Stimulated activated CD4-positive, alpha-beta T cell treated with anti-CD3 and anti-CD28 coated beads, TNF-alpha, amount 100 ng/mL, for 1 hour (primary cell): ENCODE measurements at places on chromosomes 3 and 15.

- no peak for DNase-seq
Observed at GRCh38 chr3:100947119-100947518, 46.1 kb downstream of the ABI3BP start.

- DNase-seq = no peak
Observed at GRCh38 chr15:100189849-100190248, 151.9 kb downstream of the ADAMTS17 start.

GRCh38 chr3:184727357-184728009 lies 15.6 kb upstream of the MAGEF1 start:
- no peak for DNase-seq

GRCh38 chr15:55681631-55682030 lies 61.3 kb downstream of the PRTG start:
- DNase-seq = no peak

DNA sequence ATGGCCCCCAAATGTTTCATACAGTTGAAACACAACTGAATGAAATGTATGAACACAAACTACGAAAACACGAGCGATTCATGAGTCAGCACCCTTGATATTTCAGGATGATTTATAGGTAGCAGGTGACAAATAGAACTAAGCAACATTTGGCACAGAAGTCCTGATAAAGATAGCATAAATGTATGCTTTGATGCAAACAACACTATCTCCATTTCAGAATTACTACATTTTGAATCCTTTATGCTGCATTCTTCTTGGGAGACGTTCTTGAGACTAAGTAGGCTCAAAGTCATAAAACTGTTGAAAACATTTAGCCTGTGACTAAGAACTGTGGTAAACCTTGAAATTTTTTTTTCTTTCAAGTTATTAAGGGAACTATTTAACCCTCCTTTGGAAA lies 200.3 kb upstream of the ICE2 start:
- DNase-seq = no peak

GRCh38 chr3:143236226-143236964 lies 116.8 kb downstream of the CHST2 start:
- DNase-seq = no peak

- DNase-seq = no peak
Observed at GRCh38 chr3:50825841-50826240, 151.1 kb downstream of the DOCK3 start.

DNA sequence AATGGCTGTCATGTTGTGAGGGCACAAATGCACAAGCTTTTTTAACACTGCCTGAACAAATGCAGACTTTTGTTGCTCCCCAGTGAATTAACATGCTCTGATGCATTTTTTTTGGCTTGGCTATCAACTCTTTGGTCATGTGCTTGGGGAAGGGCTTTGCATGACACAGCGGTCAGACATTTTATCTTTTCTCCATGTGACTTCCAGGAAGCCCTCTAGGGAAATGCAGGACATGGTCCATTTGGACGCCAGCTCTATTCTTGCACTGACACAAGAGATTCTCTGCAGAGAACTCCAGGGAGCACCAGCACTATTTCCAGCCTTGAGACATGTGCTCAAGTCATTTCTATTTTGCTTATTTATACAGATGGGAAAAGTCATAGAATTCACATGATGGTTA lies 46.2 kb downstream of the NEK11 start:
- no peak for DNase-seq

DNA sequence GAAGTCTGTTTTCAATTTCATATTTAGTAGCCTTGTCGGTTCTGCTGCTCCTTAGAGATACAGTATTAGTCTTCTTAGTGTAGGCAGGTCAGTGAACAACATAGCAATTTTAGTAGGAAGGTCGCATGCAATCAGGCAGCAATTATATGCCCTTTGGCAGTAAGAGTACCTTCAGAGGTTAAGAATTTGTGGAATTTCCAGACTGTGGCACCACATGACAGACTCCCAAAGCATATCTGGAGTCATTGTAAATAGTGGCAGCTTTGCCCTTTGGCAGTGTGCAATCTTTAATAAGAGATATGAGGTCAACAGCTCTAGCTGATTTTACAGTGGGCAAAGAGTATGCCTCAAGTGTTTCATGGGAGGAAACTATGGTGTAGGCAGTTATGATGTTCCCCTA lies 1532.5 kb upstream of the CADM2 start:
- DNase-seq = no peak

DNA sequence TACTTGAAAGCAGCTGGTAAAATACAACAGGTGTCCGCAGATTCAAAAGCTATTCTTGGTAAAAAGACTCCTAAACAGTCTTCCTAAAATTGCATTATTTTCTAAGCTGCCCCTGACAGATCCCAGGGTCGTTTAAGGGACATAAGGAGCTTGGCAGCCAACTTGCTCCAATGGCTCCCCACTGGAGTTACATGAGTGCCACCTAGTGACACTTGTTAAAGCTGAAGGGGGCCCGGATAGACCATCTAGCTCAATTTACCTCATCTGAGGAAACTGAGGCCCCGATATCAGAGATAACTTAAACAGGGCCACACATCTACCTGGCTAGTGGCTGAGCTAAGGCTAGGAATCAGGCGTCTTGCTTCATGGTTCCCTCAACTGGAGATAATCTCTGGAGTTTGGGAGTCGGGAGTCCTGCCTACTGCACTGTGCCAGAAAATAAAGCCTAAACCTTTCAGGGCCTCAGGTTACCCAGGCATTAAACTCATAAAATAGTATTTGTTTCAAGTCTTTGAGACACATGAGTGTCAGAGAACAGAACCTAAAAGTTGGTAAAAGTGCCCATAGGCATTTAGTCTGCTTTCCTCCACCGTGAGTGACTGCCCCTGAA lies 6.5 kb upstream of the TBC1D23 start:
- DNase-seq = no peak

DNA sequence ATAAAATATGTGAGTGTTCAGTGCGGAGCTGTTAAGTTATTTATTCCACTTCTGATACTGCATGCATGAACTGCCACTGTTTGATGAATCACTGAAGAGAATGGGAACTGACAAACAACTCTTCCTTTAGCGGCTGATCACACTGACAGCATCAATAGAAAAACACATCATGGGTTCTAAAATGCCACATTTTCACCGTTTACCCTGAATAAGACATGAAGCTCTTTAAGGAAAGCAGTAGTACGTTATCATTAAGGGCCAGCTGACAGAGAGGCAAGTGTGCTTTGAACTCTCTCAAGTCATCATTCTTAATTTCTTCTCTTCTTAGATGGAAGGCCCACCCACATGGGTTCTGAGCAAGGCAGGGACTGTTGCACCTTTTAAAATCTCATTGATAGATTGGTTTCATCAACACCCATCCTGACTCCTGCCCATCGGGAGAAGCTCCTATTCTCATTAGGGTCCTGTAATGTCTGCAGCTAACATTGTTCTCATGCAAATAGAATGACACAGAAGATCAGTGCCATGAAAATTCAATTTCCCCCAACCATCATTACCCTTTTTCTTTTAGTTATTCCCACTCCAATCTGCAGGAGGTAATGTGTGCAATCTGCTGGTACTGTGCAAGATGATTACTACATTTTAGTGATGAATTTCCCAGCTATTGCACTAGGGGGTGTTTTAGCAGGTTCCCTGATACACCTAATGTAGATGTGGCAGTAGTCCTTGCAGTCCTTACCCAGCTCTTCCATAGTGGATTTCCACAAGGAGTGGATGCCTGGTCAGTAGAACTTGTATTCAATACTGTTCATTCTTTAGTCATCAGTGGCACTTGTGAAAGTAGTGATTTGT lies 119.1 kb downstream of the ROBO2 start:
- DNase-seq = no peak

- no peak for DNase-seq
Observed at GRCh38 chr15:58139276-58139988, 1.3 kb downstream of the AQP9 start.

DNA sequence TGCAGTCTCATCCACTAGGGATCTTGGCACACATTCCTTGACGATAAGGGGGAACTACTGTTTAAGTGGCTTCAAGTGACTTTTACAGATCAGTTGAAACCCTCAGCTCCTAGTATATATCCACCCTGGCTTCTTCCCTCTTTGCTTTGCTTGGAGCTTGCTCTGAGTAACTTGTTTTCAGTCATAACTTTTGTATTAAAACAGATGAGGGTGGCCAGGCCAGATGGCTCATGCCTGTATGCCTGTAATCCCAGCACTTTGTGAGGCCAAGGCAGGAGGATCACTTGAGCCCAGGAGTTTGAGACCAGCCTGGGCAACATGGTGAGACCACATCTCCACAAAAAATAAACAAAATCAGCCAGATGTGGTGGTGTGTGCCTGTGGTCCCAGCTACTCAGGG lies 42.4 kb downstream of the EOMES start:
- DNase-seq = no peak

DNA sequence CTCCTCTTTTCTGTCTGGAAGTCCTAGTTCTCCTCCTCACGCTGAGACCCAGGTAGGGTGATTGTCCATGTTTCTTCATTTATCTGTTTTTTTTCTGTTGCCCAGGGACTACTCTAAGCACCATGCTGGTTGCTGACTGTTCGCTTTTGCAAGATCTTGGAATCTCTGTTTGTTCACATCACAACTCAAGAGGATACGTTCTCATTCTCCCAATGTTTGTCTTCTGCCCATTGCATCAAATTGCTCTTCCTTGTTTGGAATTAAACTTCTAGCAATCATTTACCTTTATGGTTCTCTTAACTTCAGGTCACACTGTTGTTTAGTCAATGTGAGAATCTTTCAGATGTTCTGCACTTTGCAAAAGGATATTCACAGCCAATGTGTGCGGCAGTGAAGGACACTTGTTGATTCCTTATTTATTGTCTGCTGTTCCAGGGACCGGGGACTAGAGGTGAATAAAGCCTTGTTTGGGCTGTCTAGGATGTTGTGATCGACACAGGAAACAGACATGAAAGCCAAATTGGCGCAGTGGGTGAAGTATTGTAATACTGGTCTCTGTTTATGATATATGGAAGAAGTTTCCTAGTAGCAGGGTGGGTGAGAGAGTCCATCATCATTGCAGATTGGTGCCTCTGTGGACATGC lies 24.5 kb downstream of the LPP start:
- DNase-seq = no peak

- no peak for DNase-seq
Observed at GRCh38 chr3:172538368-172539151, 15.3 kb upstream of the TNFSF10 start.

DNA sequence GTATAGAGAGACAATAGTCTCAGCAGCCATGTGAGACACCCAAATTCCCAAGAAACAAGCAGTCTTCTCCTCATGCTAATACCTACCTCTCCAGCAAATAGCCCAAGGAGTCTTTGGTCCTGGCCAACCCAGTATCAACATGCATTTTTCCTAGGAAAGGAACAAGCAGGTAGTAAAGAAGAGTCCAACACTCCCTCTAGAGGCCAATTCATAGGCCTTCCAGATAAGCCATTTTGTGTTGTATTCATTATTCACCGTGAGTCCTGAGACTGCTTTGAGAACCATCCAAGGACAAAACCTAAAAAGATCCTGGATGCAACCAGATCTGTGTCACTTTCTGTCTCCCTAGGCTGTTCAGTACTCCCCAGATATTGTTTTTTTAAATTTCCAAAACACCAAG lies 63.6 kb upstream of the SNTN start:
- DNase-seq = no peak

DNA sequence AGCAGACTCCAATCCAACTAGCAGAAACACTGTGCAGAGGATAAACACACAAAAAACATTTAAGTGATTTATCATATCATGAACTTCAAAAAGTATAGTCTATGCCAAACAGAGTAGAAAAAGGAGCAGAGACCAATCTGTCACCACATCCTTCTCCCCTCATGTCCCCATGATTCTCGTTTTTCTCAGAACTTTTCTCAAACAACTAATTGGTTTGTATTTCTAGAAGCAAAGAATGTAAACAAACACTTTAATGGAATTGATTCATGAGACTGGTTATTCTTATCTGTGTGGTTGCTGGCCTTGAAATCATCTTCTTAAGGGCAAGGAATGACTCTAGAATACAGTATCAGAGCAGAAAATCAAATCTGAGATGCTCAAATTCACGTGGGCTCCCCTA lies 294.2 kb upstream of the THBS1 start:
- no peak for DNase-seq

DNA sequence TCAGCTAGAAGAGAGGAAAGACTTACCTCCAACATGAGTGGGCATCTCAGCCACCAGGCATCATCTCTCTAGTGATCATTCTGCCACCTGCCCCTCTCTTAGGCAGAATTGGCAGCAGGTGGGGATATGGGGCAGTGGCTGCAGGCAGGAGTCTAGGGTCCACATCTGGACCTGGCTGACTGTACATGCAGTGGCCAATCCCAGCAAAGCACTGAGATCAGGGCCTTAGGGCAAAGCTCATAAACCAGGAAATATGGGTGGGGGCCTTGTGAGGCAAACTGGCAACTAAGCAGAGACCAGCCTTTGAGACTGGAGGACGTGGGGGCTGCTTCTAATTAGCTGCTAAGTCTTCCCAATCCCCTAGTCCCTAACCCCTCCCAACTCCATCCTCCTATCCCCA lies 12.9 kb downstream of the POMGNT2 start:
- no peak for DNase-seq

DNA sequence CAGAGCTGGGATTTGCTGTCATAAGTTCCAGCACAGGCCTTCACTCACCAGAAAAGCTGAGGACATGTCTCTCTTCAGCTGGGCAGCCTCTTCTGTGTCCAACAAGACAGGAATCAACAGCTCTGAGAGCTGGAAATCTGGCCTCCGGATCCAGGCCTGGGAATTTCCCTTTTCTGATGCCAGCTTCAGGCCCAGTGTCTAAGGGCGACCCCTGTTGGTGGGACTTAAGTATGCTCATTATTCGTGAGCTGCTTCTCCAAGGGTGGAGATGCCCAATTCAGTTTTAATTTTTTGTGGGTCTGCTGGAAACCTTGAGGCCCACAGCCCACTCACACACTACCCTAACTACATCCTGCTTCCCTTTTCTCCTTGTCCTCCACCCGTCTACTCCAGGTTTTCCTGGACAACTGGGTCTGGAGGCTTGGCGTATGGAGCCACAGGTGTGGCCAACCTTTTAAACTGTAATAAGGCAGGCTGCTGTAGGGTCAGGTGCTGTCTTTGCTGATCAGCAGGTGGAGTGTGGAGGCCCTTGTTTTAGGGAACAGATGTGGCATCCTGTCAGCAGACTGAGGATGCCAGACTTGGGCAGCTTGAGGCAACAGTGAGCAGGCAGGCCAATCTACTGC lies 2.6 kb upstream of the CEMIP start:
- peak; percentile 37 for DNase-seq

- DNase-seq = no peak
Observed at GRCh38 chr3:59572106-59572505, 522.3 kb upstream of the CFAP20DC start.

DNA sequence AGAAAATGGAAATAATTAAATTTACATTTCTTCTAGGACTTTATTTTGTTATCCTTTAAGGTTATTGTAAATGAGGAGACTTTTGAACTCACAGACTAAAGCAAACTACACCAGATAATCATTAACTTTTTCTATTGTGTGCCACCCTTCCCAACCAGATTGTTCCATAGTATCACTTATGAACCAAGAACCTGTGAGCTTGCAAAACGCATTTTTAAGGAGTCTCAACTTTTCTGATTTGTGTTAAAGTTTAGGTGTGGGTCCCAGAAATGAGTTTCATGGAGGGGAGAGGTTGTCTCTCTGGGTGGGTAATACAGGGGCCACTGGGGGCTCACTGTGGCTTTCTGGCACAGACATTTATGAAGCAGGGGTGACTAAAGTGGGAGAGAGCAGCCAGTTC lies 75.7 kb downstream of the IGF1R start:
- no peak for DNase-seq

GRCh38 chr3:149813367-149814281 lies 609 bp downstream of the RNF13 start:
- DNase-seq = no peak
